GOT3 (cell line): ENCODE measurements at places on chromosomes 2 and 18.

DNA sequence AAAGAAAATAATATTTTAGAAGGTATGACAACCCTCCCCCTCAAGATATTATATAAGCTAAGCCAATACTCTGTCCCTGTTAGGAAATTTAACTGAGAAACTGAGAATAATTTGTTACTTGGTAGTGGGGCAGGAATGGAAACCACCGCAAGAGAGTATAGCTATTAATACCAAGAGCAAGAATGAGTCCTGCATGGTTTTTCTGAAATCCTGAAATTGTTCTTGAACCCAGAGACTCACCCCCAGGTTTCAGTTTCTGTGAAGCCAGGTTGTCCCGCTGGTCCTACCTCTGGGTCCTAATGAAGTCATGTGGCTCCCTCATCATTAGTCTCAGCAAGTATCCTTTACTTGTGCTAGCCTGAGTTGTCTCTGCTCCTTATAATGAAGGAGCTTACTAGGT is 671.0 kb upstream of the ACVR2A start:
- no peak for DNase-seq

GRCh38 chr2:56082665-56083064 is 101.1 kb upstream of the CCDC85A start:
- no peak for DNase-seq

- no peak for DNase-seq
These were observed 66.3 kb upstream of the GLI2 start for GRCh38 chr2:120669121-120669952.

GRCh38 chr2:42977270-42978174 is 185.1 kb upstream of the HAAO start:
- DNase-seq = no peak

- DNase-seq = no peak
These were observed 4.5 kb downstream of the PCBP1 start for GRCh38 chr2:70091816-70092215.

- DNase-seq = no peak
These were observed 8.8 kb downstream of the RALB start for GRCh38 chr2:120261387-120262006.

GRCh38 chr2:239137898-239138283 is 262.9 kb downstream of the HDAC4 start:
- no peak for DNase-seq

DNA sequence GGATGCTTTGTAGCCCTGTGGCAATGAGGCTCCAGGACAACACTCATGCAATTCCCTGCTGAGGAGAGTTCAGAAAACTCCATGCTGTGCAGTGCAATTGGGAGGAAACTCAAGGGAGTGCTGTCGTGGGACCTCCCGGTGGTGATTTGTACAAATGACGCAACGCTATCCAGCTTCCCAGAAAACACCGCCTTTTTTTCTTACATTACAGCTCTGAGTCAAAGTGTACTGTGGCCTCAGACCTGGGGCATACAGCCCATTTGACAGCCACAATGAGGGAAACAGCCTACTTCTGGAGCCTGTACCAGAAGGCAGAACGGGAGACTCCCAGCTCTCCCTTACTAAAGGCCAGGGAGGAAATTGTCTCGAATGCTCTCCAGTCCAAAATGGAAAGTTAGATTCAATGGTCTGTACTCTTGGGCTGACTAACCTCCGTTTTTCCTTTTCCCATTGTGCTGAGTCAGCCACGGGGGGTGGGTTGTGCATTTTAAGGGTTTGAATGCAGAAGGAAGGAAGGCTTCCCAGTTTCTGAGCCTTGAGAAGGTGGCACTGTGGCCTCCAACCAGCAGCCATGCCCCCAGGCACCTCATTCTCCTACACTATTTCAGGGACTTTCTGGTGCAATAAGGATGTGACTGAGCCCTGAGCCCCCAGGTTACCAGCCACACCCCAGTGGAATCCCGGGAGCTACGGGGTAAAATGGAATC is 16.4 kb upstream of the CYP1B1 start:
- DNase-seq = peak; percentile 54

GRCh38 chr2:11515490-11515981 is 18.3 kb upstream of the GREB1 start:
- no peak for DNase-seq

DNA sequence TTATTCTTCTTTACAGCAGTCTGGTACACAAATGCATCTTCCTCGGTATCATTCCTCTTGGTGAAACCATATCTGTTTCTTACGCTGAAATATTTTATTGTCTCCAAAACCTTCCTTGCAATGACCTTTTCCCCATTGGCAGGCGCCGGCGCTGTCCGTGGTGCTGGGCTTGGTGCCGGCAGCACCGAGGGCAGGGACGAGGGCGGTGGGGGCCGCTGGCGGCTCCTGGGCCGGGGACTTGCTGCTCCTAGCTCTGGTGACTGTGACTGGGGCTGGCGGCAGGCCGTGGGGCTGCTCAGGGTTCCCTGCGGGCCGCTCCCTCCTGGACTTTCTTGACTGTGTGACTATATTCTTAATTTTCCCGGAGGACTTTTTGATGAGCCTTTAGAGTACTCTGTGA is 72.5 kb downstream of the GPR39 start:
- no peak for DNase-seq

- DNase-seq = no peak
These were observed 224.8 kb downstream of the NEDD4L start for GRCh38 chr18:58268849-58269248.

GRCh38 chr2:127157114-127157513 is 50.2 kb upstream of the BIN1 start:
- DNase-seq = no peak

GRCh38 chr2:7272210-7272609 is 355.0 kb downstream of the RNF144A start:
- DNase-seq = no peak

DNA sequence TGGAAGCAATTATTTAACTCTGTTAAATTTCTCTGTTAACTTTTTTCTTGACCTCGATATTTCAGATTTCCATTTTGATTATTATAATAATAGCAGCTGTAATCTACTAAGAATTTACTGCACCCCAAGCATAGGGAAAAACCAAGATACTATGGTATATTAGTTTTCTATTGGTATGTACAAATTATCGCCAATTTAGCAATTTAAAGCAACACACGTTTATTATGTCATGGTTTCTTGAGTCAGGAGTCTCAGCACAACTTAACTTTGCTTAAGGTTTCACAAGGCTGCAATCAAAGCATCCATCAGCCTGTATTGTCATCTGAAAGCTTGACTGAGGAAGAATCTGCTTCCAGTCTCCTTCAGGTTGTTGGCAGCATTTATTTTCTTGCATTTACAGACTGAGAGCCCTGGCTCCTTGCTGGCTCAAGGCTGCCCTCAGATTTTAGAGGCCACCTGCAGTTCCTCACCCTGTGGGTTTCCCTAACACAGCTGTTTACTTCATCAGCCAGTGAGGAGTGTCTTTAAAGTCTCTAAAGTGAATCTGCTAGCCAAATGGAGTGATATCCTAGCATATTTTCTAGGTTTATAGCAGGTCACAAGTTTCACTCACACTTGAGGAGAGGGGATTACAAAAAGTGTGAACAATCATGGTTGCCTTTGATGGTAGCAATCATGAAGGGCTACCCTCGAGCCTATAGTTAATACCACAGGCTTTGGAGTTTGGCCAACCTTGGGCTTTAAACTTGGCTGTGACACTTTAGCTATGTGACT is 4.4 kb upstream of the VPS54 start:
- DNase-seq = no peak

GRCh38 chr18:60599267-60599666 is 226.7 kb upstream of the MC4R start:
- no peak for DNase-seq

DNA sequence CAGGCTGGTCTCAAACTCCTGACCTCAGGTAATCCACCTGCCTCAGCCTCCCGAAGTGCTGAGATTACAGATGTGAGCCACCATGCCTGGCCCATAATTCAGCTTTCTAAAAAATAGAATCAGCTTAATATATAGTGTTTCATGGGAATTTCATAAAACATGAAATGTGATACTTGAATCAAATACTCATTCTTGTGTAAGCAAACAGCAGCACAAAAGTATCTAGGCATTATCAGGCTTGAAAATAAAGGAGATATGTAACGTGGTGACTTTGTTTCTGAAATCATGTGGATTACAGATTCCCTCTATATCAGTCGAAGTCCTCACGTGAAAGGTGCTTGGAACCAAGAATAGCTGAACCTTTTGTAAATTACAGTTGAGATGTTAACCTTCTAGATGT is 229.1 kb downstream of the FHOD3 start:
- no peak for DNase-seq

GRCh38 chr2:47026748-47027534 is 111.3 kb upstream of the MCFD2 start:
- no peak for DNase-seq

DNA sequence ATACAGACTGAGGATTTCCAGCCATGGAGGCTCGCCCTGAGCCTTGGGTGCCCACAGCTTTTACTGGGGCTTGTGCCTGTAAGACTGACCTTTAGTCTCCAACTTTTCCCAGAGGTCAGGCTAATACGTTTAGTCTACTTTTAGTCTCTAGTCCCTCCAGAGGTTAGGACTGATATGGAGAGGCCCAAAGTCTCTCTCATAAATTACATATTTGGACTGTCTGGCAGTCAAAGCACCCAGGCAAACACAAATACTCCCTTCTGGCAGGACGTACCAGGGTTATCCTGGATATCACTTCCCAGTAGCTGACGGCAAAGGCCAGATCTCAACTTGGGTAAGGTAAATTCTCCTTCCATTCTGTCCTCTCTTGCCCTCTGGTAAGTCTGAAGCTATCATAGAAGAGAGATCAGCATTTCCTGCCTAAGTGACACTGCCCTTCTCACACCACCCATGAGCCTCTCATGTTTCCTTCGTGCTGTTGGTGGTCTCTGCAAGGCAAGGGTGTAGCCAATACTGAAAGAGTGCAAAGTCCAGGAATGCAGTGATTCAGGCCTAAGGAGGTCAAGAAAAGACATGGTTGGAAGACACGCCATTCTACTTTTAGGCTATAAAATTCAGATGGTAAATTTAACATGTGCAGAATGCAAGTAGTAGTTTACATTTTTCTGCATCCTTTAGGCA is 69.3 kb upstream of the NEDD4L start:
- no peak for DNase-seq

DNA sequence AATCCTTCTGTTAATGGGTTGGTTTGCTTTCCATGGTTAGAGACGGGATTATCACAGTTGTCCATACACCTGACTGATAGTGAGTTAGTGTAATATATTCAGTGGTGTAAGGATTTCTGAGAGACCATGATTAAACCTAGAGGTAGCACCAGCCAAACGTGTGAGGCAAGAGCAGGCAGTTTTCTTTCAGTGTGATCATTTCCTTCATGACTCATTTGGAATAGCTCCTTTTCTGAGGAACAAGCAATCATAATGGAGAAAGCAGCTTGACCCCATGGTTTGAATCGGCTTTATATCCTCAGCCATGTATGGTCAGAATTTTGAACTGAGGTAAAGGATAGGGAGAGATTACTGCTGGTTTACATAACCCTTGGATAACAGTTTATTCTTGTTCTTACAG is 2.9 kb downstream of the MXD1 start:
- no peak for DNase-seq

DNA sequence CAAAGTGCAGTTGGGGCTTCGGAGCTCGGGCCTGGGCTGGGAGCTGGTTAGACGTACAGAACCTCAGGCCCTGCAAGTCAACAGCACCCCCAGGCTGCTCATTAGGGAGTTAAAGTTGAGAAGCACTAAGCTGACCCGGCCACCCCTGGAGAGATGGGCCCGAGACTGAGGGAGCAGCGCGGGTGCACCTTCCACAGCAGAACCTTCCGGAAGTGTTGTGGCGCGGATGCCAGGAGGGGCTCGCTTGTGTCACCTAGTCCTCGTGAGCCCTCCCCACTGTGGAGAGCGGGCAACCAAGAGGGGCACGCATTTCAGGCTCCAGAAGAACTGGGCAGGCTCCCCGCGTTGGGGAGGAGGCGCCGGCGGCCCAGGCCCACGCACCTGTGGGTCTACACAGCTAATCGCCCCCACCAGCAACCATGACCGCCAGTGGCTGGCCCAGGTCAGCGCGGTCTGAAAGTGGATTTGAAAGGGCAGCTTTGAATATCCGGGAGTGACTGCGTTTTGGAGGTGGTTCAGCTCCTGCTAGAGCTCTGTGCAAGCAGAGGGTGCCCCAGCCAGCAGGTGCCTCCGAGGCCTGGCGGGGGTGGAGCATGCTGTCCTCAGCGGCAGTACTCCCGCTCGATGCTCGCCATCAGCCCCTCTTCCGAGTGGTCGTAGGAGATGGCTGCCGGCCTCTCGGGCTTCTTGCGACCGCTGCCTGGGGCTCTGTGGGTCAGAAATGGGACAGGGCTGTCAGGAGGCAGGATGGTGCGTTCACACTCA is 15.1 kb downstream of the KLF11 start:
- DNase-seq = no peak

DNA sequence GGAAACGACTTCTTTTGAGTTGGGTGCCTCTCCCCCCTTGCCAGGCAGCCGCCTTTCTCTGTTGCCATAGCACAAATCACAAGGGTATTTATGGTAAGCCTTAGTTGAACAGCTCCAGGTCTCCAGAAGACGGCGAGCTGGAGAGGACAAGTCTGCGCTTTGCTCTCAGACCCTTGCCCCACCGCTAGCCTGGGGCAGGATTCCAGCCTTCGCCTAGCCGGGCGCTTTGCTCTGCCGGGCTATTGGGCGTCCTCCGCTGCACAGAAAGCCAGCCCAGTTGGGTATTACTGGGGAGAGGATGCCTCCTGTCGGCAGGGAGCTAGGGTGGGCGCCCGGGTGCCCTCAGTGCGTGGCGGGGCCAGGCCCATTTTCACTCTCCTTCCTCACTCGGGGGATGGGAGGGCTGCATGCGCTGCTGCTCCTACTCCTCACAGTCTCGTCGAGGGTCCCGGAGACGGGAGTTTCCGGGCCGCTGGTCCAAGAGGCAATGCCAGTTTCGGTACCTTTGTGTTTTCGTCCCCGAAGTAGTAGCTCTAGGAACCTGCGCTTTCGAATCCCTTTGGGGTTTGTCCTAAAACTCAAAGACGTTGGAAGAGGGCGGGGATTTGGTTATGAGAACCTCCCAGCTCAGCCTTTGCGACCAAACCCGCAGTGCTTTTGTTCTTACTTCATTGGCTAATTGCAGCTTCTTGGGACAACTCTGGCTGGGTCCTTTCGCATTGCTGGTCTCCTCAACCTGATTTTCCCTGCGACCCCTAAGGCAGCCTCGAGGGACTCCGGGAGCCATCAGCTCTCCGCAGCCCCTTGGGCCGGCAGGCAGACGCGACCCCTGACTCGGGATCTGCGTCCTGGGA is 3.6 kb upstream of the DLX2 start:
- peak; percentile 23 for DNase-seq

GRCh38 chr2:46461011-46461674 is 18.2 kb upstream of the TMEM247 start:
- peak; percentile 50 for DNase-seq

- DNase-seq = no peak
These were observed 4.2 kb upstream of the TMEM185B start for GRCh38 chr2:120227111-120227991.

- DNase-seq = no peak
These were observed 78.6 kb downstream of the SH3YL1 start for GRCh38 chr2:185221-185620.
